ENCODE measurements at places on chromosomes 3 and 15.

GRCh38 chr3:57949344-57949743 is 58.9 kb upstream of the FLNB start:
- no peak for DNase-seq

GRCh38 chr3:13927295-13927694 is 47.4 kb upstream of the WNT7A start:
- DNase-seq: no peak

- no peak for DNase-seq
Measured at GRCh38 chr3:124429129-124429815, 301.0 kb upstream of the UMPS start.

- DNase-seq: no peak
Measured at GRCh38 chr3:157103280-157103679, 56.7 kb downstream of the CCNL1 start.

GRCh38 chr3:160564949-160565441 is 376 bp downstream of the KPNA4 start:
- no peak for DNase-seq

DNA sequence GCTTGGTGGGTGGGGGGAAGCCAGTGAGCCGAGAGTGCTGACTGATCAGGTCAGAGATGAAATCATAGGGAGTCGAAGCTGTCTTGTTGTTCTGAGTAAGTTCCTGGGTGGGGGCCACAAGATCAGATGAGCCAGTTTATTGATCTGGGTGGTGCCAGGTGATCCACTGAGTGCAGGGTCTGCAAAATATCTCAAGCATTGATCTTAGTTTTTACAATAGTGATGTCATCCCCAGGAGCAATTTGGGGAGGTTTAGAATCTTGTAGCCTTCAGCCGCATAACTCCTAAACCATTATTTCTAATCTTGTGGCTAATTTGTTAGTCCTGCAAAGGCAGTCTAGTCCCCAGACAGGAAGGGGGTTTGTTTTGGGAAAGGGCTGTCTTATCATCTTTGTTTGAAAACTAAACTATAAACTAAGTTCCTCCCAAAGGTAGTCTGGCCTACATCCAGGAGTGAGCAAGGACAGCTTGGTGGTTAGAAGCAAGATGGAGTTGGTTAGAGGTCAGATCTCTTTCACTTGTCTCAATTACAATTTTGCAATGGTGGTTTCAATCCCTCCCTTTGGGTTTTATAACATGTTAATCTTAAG is 18.7 kb upstream of the MTMR14 start:
- no peak for DNase-seq

DNA sequence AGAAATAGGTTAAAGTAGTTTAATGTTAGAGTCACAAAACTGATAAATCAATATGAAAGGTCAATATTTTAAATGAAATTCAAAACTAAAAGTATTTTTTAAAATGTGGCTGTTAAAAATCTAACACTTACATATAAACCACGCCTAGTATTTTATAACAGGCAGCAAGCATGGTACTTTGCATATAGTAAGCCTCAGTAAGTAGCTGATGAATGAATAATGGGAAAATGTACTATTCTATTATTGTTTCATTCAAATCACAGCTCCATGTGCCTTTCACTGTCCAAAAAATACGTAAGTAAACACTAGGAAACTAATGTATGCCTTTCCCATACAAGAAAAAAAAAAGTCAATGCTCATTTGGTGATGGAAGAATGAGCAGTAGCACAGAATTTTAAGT is 17.8 kb downstream of the CCDC39 start:
- no peak for DNase-seq

- no peak for DNase-seq
Measured at GRCh38 chr3:64600246-64600950, 87.4 kb downstream of the ADAMTS9 start.

DNA sequence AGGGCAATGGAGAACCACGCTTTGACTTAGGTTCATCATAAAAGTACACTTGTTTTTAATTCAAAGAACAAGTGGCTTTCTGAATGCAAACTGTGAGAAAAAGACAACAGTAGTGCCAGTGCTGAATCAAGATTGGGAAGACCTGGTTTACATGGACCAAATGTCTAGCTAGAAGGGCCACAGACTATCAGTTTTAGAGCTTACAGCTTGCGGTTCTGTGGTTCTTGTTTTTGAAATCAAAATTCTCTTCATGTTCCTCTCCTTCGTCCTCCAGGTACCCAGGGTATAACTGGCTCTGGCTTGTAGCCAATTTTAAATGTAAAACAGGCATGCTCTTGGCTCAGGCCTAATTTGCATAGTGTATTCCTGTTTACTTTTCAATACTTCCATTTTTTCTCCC is 124.6 kb downstream of the TGFBR2 start:
- no peak for DNase-seq

- no peak for DNase-seq
Measured at GRCh38 chr15:64850778-64851502, 9.2 kb downstream of the PLEKHO2 start.

- no peak for DNase-seq
Measured at GRCh38 chr3:196524527-196524926, 9.4 kb upstream of the SMCO1 start.

DNA sequence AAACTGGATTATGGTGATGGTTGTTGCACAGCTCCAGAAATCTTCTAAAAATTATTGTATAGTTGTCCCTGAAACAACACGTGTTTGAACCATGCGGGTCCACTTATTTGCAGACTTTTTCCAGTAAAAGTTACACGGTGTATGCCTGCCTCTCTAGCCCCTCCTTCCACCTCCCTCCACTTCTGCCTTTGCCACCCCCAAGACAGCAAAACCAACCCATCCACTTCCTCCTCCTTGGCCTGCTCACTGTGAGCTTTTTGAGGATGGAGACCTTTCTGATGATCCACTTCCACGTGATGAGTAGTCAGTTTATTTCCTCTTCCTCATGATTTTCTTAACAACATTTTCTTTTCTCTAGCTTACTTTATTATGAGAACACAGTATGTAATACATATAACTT is 5.4 kb downstream of the CYFIP1 start:
- no peak for DNase-seq

DNA sequence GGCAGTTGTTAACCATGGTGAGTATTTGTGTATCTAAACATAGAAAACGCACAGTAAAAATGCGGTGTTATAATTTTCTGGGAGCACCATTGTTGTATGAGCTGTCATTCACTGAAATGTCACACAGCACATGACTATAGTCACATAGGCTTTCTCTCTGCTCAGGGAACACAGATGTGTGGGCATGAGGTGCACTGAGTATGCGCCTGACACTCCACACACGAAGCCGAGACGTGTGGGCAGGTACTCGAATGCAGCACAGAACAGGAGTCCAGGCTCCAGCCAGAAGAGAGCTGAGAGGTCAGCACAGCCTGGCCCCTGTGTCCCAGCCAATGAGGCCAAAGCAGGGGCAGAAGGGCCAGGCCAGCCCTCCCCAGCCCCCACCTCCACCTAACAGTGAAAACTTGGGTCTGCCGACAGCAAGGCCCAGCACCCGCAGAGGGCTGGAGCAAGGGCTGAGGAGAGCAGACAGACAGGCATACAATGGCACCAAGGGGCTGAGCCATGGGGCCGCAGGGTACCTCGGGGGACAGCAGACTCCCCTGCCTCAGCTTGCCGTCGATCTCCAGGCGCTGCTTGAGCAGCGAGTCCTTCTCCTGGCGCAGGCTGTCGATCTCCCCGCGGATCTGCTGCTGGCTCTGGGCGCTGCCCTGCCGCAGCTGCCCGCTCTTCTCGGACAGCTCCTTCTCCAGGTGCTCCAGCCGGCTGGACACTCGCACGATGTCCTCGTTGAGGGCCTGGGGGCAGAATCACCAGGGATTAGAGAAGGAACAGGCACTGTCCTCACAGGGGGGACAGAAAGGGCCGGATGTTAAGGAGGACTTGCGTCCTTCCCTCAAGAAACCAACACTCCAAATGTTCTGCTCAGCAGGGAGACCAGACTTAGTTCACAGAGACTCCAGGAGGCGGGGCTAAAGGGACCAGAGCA is 24.0 kb downstream of the KIF7 start:
- DNase-seq: no peak

DNA sequence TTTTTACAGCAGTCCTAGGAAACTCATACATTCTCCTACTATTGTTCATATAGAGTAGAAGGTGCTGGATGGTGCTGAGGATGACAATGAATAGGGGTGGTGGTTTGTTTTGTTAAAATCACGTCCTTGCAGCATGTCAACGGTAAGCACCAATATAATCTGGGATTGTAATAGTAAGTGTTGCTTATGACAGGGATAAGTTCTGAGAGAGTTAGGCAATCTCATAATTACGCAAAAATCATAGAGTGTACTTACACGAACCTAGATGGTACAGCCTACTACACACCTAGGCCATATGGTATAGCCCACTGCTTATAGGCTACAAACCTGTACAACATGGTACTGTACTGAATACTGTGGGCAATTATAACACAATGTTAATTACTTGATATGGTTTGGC is 64.3 kb upstream of the TSPAN3 start:
- DNase-seq: no peak

- DNase-seq: no peak
Measured at GRCh38 chr15:38702178-38702912, 137.7 kb upstream of the RASGRP1 start.

- DNase-seq: no peak
Measured at GRCh38 chr3:34884007-34884406, 755.3 kb upstream of the ARPP21 start.

GRCh38 chr3:173843060-173843459 is 445.5 kb downstream of the NLGN1 start:
- DNase-seq: no peak

- DNase-seq: no peak
Measured at GRCh38 chr15:57031082-57031481, 112.6 kb downstream of the TCF12 start.

DNA sequence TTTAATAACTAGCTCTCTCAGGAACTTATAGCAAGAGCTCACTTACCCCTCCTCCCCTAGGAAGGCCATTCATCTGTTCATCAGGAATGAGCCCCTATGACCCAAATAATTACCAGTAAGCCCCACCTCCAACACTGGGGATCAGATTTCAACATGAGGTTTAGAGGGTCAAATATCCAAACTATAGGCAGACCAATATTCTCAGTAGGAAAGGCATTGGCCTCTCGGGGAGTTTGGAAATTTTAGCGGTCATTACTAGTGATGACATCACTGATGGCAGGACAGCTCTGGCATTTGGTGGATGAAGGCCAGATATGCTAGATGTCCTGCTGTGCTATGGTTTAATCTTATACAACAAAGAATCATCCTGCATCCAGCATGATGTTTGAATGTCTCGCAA is 15.2 kb upstream of the CD47 start:
- no peak for DNase-seq

GRCh38 chr3:158700559-158700958 is 28.1 kb upstream of the LXN start:
- no peak for DNase-seq

DNA sequence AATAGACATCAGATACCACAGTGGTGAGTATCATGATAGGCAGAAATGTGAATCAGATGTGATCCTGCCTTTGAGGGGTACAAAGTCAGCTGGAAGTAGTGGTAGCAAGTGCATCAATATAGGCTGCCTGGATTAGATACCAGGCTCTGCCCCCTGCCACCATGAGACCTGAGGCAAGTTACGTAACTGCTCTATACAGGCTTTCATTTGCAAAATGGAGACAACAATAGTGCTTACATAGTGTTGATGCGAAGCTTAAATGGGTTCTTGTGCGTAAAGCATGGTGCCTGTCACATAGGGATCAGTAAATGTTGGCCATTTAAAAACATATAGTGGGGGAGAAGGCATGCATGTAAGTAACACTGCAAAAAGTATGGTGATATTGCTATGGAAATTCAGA is 158.0 kb downstream of the RYR3 start:
- DNase-seq: no peak

DNA sequence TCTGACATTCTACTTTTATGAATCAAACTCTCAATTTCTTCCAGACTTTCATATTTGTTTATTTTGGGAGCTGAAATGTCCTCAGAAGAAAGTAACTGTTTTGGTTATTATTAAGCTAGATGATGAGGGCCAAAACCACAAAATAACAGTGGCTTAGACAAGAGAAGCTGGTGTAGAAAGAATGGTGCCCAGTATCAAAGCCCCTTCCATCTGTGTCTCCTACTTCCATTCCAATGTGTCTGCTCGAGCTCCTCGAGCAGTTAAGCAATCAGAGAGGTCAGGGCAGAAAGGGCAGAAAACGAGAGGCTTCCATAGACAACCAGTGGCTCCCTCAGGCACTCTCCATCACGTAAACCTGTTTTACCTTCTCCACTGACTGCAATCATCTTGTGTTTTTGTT is 59.7 kb upstream of the MAGI1 start:
- DNase-seq: no peak

- DNase-seq: no peak
Measured at GRCh38 chr15:47678040-47678439, 39.3 kb upstream of the SEMA6D start.

DNA sequence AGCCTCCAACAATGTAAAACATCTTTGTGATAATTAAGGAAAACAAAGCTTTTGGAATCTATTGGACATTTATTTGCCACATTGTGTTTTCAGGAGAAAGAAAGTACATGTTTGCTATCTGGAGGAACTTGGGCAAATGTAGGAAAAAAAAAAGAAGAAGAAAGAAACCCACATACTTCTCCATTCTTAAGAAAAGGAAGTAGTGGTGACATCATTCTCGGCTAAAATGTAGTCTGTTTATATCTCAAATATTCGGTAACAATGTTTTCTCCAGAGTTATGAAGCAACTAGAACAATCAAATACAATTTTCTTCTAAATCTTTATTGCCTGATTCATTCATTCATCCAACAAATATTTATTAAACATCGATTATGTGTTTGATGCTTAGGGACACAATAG is 2.3 kb upstream of the TGFBR2 start:
- DNase-seq: no peak

GRCh38 chr3:161770484-161771386 is 274.1 kb downstream of the OTOL1 start:
- DNase-seq: no peak

DNA sequence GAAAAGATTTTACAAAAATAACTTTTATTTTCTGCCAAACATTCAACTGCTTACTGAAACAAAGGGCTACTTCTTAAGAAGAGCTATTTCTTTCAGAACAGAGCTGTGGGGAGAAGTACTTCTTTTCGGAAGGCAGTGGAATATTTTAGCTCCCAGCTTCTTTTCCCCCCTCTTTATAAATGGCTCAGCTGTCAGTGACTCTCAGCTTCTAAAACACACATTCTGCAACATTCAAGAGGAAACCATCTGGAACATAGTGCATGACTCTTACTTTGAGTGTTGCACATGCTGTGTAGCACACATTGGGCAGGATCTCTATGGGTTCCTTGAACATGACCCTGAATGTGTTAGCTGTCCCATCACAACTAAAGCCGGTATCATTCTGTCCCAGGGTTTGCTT is 7.0 kb upstream of the C15orf40 start:
- no peak for DNase-seq

GRCh38 chr15:74829486-74829885 is 3.1 kb downstream of the CPLX3 start:
- no peak for DNase-seq

- DNase-seq: no peak
Measured at GRCh38 chr15:33785366-33785765, 182.9 kb upstream of the CHRM5 start.

DNA sequence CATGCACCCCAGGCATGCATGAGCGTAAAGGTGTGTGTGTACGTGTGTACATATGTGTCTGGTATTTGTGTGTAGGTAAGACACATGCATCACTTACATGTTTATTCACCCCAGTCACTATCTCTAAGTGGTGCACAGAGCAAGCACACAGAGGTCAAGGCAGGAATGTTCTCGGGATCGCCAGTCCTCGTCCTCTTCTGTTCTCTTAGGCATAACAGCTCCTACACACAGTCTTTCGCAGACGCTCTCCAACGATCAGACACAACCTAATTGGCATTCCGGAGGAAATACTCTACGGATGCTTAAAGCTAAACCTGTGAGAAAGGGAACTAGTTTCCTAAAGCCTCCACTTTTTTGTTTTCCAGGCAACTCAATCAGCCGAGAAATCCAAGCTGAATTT is 95.9 kb downstream of the ADAMTS17 start:
- no peak for DNase-seq
